Left renal cortex interstitium (tissue), 4 donors: ENCODE measurements at places on chromosomes 7 and 10. TPM values are rescaled to one million over a fixed set of nuclear protein-coding genes. Genes with fewer than 3 reads are reported as not detected.

The EBLN1 gene
- polyA plus RNA-seq, result not detected

- no peak for DNase-seq
Measured at GRCh38 chr10:86715156-86715795, 41.1 kb upstream of the BMPR1A start.

The BICC1 gene
- polyA plus RNA-seq, result 76.1 TPM

The TMEM184A gene
- 9.0 TPM for polyA plus RNA-seq

- peak; percentile 74 for DNase-seq
Measured at GRCh38 chr7:28069807-28070206, 110.8 kb downstream of the JAZF1 start.

GRCh38 chr10:35626971-35627507 is 15.1 kb downstream of the FZD8 start:
- no peak for DNase-seq

DNA sequence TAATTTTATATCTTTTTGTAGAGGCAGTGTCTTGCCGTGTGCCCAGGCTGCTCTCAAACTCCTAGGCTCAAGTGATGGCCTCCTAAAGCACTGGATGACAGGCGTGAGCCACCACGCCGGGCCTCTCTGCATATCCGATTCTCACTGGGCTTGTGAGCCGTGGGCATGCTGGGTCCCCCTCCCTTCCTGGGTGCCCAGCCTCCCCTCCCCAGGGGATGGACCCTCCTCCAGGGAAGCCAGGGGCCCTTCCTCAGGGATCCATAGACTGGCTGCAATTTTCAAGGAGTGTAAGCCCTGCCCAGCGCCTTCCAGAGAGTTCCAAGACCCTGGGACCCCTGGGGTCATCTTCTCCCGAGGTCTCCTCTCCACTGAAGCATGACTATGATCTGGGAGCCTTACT is 23.7 kb upstream of the ELFN1 start:
- DNase-seq, result no peak

GRCh38 chr7:44496385-44496784 is 5.9 kb upstream of the NUDCD3 start:
- no peak for DNase-seq

GRCh38 chr7:100469227-100470044 is 5.4 kb upstream of the SPACDR start:
- no peak for DNase-seq

DNA sequence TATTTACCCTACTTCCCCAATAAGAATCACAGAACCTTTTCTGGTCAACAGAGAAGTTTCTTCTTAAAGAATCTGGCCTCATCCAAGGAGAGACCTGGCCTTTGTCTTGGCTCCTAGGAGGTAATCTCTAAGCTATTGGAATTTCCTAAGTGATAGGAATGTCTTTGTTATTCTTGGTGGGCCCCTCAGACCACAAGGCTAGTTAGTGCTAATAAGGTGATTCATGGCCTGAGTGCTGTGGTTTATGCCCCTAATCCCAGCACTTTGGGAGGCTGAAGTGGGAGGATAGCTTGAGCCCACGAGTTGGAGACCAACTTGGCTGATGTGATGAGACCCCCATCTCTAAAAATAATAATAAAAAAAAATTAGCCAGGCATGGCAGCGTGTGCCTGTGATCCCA is 60.0 kb upstream of the CYP2C18 start:
- DNase-seq, result no peak

DNA sequence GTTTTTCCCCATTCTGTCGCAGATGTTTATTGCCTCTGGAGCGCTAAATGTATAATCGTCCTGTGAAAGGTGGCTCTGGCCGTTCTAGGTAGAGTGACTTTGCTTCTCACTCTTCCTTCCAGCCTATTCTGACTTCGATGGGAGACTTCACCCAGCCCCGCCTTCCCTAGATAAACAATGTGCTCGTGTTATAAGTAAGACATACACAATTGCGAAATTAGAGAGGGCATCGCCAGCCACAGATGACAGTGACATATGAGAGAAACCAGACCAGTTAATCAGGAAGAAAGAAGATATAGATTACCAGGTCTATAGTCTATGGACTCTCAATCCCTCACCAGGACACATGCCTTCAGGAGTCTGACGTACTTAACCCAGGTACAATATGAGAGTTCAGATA is 1050.5 kb upstream of the AUTS2 start:
- DNase-seq, result no peak

GRCh38 chr7:35971133-35971891 is 170.5 kb downstream of the SEPTIN7 start:
- DNase-seq, result no peak

GRCh38 chr10:75202321-75203045 is 8.1 kb upstream of the VDAC2 start:
- no peak for DNase-seq

- DNase-seq, result no peak
Measured at GRCh38 chr10:86366902-86367151, 232 bp upstream of the GRID1 start.

DNA sequence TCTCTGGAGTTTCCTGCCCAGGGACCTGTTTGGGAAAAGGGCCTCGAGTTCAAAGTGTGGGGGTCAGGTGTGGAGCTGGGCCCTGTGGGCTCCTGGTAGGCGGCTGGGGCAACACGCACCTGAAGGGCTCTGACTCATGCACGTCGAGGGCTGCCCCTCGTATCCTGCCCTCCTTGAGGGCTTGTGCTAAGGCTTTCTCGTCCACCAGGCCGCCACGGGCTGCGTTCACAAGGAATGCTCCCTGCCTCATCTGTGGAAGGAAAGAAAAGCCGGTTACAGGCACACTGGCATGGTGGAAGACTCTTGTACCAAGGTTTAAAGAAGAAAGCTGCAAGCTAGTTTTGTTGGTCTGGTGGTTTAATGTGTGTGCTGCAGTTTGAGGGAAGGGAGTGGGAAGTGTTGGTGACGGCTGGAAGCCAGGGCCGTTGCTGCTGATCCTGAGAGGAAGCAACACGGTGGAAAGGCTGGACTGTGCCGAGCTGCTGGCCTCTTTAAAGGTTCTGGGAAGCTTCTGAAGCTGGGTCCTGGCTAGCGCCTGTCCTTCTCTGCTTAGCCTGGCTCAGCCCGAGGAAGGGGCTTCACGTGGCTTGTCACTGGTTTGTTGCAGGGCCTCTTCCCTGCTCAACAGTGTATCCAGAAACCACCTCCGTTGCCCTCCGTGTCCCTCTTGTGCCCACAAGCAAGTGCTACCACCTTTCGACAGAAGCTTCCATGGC is 52.0 kb downstream of the ZRANB1 start:
- no peak for DNase-seq

DNA sequence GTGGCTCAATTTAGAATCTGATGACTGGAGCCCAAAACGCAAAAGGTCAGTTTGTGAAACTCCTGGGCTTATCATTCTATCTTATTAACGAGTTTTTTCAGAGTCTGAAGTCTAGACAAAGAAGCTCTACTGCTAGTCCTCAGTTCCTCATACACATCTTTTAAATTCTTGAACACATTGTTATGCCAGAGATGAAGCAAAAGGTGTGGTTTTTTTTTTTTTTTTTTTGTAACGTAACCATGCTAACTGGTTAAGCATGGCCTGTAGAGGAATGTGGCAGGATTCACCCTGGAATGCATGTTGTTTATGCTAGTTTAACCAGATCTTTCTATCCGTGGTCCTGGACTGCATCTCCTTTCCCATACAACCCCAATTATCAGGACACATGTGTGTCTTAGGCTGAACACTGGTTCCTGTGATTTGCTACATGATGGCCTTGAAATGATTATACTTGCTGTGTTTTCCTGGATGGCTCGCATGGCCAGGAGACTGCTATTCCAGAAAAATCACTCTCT is 79.3 kb upstream of the MDFIC start:
- no peak for DNase-seq

DNA sequence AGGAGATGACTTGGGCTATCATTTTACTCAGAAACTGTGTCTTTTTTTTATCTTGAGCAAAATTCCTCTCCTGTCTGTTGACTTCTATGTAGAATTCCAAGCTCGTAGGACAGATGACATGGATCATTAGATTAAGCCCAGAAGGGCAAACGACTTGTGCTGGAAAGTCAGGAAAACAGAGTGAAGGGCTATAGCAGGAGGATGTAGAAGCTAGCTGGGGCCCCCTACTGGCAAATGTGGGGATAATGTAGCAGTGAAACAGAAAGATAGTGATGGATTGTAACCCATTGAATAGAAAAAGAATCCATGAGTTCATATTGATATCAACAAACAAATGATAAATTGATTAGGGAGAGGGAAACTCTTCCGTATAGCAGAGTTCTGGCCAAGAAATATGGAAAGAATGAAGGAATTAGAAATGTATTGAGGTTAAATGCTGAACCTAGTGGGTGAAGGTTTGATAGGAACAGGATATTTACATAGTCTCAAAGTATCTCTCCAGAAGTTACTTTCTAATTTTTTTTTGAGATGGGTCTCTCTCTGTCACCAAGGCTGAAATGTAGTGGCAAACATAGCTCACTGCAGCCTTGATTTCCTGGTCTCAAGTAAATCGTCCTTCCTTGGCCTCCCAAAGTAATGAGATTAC is 103.6 kb downstream of the LYZL1 start:
- DNase-seq, result no peak

GRCh38 chr7:31922848-31923247 is 147.4 kb downstream of the PDE1C start:
- no peak for DNase-seq

DNA sequence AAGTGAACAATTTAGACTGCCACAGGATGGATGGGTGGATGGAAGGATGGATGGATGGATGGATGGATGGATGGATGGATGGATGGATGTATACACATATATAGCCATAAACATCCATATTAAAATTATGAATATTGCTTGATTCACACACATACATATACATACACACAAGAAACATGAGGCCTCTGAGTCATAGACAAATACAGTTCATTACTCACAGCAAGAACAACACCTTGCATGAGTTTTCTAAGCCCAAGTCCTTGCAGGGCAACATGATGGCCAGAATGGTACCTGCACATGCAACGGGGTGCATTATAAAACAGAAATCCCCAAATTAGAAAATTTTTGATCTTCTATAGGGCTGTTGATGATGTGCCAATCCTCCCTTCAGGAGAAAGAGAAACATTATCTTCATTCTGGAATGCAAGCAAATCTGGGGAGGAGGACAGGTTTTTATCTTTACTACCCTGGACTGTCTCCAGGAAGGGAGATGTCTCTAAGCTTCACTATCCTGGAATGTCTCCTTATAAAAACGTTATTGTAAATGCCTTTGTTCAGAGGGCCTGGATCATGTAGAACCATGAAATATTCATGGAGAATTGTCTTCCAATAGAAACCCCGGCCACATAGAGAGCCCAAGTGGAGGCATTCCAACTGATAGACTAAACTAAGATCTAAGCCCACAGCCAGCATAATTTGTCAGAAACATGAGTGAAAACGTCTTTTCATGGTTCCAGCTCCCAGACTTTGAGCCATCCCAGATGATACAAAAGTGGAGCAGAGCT is 238.6 kb upstream of the LRRN3 start:
- DNase-seq, result no peak

The ZNF804B gene
- polyA plus RNA-seq, result 0.23 TPM

DNA sequence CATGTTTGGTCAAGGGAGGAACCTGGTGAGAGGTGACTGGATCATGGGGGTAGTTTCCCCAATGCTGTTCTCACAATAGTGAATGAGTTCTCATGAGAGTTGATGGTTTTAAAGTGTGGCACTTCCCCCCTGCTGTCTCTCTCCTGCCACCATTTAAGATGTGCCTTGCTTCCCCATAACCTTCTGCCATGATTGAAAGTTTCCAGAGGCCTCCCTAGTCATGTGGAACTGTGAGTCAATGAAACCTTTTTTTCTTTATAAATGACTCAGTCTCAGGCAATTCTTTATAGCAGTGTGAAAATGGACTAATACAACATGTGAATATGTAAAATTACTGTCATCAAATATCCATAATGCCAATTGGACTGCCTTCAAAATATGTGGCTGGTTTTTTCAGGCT is 165.5 kb upstream of the TARP start:
- no peak for DNase-seq

DNA sequence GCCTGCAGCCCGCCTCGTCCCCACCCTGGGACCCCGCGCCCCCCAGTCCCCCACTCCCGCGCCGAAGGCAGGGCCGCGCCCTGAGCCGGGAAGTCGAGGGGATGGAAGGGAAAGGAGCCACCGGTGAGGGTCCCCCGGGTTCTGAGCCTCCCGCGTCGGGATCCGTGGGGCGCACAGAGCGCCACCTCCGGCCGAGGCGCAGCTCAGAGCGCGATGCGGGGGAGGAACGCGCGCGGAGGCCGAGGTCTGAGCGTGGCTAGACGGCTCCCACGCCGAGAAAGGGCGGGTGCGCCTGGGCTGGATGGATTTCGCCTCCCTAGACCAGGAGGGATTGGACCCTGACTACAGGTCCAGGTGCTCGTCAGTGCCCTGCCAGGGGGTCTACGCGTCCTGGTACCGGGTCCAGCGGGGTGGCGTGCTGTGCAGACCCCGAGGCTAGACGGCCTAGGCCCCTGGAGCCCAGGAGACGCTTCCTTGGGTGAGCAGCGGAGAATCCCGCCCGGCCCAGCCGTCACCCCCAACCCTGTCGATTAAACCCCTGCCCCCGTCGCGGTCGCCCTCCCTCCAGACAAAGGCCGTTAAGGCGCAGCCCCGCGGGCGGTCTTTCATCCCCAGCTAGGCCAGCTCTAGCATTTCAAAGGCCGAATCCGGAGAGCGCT is 986 bp upstream of the PDGFA start:
- DNase-seq, result no peak

The LGI1 gene
- polyA plus RNA-seq, result 7.0 TPM

GRCh38 chr7:105816954-105817615 is 59.3 kb downstream of the ATXN7L1 start:
- DNase-seq, result no peak

DNA sequence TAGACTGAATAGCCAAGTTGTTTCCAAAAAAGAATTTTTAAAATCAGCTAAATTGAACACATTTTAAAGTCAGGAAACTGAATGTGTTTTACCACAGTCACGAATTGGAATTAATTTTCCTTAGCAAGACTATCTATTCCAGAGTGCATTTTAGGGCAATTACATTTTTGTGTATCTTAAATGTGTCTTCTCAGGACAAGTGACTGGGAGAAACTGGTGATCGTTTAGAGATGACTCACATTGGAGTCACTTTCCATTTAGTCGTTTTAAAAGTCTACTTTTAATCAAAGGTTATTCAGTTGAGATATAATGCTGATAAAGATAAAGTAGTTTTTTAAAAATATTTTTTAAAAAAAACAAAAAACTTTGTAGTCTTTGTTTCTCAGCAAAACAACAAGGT is 191.7 kb upstream of the SLC26A5 start:
- no peak for DNase-seq

GRCh38 chr7:18648849-18649758 is 153.6 kb downstream of the HDAC9 start:
- no peak for DNase-seq

- DNase-seq, result no peak
Measured at GRCh38 chr10:129944456-129944855, 19.6 kb downstream of the EBF3 start.

GRCh38 chr10:81019029-81019890 is 481.6 kb downstream of the SH2D4B start:
- peak; percentile 65 for DNase-seq

DNA sequence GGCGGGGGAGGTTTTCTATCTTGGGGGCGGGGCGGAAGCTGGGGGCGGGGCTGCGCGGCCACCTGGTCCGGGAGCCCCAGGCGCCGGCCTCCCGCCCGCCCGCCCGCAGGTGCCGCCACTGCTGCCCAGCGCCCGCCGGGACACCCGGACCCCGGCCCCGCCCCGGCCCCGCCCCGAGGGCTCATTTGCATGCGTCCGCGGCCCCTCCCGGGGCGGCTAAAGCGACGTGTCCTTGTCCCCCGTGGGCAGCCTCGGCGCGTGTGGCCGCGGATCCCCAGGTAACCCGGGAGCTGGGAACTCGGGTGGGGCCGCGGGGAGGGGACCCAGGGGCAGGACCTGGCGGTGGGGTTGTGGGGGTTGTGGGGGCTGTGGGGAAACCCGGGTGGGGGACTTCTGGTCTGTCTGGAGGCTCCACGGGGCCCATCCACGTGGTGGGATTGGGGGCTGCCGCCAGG is at the start of gene BHLHA15:
Gene BHLHA15, plus strand, starts transcription at position 219 of the 455 bp plus-strand sequence. CDS start 871 bp downstream, outside the sequence.
- no peak for DNase-seq
